H4 (cell line): ENCODE measurements at places on chromosomes 12 and 14. TPM values are rescaled to one million over a fixed set of nuclear protein-coding genes. Genes with fewer than 3 reads are reported as not detected.

DNA sequence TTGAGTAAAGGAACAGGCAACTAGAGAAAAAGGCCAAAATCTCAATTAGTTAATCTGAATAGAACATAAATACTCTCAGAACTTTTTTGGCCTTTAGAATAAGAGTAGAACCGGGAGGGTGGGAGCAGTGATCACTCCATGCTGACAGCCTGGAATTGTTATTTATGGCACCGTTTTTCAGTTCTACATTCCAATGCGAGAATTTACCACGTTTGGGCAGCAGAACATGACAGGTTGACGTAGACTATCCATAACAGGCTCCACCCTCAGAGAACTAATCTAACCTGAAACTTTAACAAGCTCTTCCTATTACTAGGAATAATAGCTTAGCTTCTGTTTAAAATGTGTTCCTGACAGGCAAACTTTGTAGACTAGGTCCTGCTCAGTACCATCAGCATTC is 379.1 kb downstream of the SEC23A start:
- DNase-seq = no peak

DNA sequence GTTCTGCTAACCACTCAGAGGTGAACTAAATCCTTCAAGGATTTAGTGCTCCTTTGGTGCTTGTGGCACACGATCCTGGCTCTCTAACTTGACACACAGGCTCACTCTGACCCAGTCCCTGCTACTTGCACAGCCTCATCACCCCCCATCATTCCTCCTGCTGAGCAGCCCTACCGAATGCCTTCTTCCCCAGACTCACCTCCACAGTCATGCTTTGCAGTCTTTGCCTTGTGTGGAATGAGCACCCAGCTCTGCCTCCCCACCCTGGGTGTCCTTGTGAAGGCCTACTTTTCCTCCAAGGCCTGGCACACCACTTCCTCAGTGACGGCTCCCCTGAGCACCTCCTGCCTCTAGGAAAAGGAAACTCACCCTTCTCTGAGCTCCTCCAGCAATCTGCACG is 7.9 kb upstream of the TINF2 start:
- no peak for DNase-seq

Gene PMCH
- total RNA-seq = not detected in 2 replicates

Gene GPATCH2L
- 25.7 and 33.6 TPM in 2 replicates for total RNA-seq

DNA sequence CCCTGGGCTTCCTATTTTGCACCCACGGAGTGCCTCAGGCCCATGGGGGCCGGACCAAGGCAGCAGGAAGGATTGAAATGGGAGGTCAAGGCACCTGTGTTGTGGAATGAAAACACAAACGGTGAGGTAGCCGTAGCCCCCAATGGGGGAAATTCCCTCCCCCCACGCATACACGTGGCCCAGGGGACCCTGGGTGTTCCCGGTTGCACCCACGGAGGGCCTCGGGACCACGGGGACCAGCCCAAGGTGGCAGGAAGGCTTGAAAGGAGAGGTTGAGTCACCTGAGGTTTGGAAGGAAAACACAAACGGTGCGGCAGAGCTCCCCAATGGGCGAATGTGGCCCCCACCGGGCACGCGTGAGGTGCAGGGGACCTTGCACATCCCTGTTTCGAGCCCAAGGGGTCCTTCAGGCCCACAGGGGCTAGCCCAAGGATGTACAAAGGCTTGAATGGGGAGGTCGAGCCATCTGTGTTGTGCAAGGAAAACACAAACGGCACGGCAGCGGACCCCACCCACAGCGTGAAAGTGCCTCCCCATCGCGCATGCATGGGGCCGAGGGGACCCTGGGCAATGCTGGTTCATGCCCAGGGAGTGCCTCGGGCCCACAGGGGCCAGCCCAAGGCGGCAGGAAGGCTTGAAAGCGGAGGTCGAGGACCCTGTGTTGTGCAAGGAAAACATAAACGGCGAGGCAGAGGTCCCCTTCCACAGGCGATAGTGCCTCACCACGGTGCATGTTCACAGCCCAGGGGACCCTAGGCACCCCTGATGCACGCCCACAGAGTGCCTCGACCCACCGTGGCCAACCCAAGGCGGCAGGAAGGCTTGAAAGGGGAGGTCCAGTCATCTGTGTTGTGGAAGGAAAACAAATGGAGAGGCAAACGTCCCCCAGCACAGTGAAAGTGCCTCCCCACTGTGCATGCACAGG is 376.7 kb downstream of the ALG10 start:
- no peak for DNase-seq
